Fibroblast of skin of left quadriceps (primary cell): ENCODE measurements at places on chromosomes 1 and 21.

DNA sequence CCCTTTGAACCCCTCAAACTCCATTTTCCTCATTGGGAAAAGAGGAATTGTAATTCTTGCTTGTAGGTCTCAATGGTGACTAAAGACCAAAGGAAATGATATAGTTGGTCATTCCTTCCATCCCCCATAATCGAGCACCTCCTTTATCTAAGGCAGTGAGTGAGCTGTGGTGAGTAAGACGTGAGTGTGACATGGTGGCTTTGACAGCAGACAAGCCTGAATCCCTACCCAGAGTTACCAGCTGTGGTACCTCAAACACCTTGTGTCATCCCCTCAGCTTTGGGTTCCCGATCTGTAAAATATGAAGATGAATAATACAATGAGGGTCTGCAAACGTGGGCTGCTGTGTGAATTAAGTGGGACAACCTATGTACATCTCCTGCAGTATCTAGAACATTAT, 8.4 kb downstream of the TRAF5 start:
- no peak for DNase-seq

GRCh38 chr1:90881034-90881433, 140.8 kb downstream of the ZNF644 start:
- no peak for DNase-seq

GRCh38 chr1:53369761-53370160, 41.9 kb upstream of the LRP8 start:
- DNase-seq = no peak

DNA sequence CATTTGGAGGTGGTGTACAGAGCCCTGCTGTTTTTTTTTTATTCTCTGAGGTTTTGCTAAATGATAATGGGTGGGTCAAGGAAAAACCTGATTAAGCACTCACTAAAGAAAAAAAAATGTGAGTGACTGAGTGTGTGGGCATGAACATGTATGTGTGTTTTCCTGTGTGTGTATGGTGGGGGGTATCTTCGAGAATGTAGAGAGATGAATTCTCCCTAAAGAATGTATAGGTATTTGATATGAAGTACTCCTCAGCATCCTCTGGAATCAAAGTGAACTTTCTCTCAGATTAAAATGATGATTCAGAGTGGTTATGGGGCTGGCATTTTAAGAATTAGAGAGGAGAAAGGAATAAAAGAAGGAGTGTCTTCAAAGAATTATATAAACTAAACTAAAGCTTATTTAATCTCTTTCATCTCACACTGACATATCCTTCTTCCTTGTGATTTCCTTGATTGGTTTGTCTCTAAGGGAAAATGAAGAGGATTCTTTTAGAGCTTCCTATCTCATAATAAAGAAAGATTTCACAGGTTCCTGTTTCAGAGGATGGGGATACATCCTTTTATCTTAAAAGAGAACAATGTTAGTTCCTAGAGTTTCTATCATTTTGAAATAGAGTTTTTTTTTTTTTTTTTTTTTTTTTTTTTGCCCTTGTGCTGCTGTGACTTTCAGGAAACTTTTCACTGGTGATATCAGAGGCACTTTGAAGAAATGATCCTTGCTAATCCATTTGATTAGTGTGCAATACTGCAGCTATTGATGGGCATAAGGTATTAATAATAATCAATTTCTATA, 23.9 kb downstream of the S1PR1 start:
- DNase-seq = no peak

- DNase-seq = peak; percentile 69
Observed at GRCh38 chr21:25735646-25736597, 1.1 kb downstream of the GABPA start.
